Fibroblast of lung (primary cell): ENCODE measurements at places on chromosomes 16 and 17. TPM values are rescaled to one million over a fixed set of nuclear protein-coding genes. Genes with fewer than 3 reads are reported as not detected.

CFAP52 gene
- total RNA-seq: under 0.01 and 0.33 TPM in 2 replicates

TOB1 gene
- 10.3 and 22.0 TPM in 2 replicates for total RNA-seq

CDRT4 gene
- 0.77 and 2.3 TPM in 2 replicates for total RNA-seq

CBFA2T3 gene
- total RNA-seq: under 0.01 TPM in 2 replicates

CACNA1G gene
- total RNA-seq: 0.26 and 0.99 TPM in 2 replicates

PRKCB gene
- total RNA-seq: under 0.01 TPM in 1 of 2 replicates, not detected in the other

CDK5R1 gene
- 0.33 and 0.51 TPM in 2 replicates for total RNA-seq

FZD2 gene
- 14.6 and 20.3 TPM in 2 replicates for total RNA-seq

OSGIN1 gene
- total RNA-seq: 3.6 and 6.6 TPM in 2 replicates

BRCA1 gene
- total RNA-seq: 5.1 and 9.9 TPM in 2 replicates

PLD2 gene
- 13.6 and 14.9 TPM in 2 replicates for total RNA-seq

HBZ gene
- not detected in 2 replicates for total RNA-seq

ZNF629 gene
- 6.4 and 7.3 TPM in 2 replicates for total RNA-seq

SLFN12 gene
- 26.2 and 34.0 TPM in 2 replicates for total RNA-seq

C1QTNF8 gene
- not detected in 2 replicates for total RNA-seq

CIBAR2 gene
- not detected in 2 replicates for total RNA-seq

STAT5B gene
- 24.4 and 25.9 TPM in 2 replicates for total RNA-seq

TPSAB1 gene
- total RNA-seq: not detected in 2 replicates

SOX15 gene
- total RNA-seq: under 0.01 and 0.50 TPM in 2 replicates

IGFALS gene
- not detected in 2 replicates for total RNA-seq

P2RX1 gene
- total RNA-seq: under 0.01 TPM in 2 replicates

DNAJA2 gene
- total RNA-seq: 78.3 and 79.9 TPM in 2 replicates

HEATR9 gene
- total RNA-seq: not detected in 2 replicates

ALOXE3 gene
- total RNA-seq: not detected in 2 replicates
